Stimulated activated CD8-positive, alpha-beta memory T cell treated with anti-CD3 and anti-CD28 coated beads, Interleukin-7, amount 100 ng/mL, for 1 hour (primary cell): ENCODE measurements at places on chromosomes 5 and 9.
A peak's percentile ranks its signal among the peaks of the same experiment; 100 is the strongest.

GRCh38 chr5:81513982-81514381, 120.0 kb upstream of the ACOT12 start:
- no peak for DNase-seq

DNA sequence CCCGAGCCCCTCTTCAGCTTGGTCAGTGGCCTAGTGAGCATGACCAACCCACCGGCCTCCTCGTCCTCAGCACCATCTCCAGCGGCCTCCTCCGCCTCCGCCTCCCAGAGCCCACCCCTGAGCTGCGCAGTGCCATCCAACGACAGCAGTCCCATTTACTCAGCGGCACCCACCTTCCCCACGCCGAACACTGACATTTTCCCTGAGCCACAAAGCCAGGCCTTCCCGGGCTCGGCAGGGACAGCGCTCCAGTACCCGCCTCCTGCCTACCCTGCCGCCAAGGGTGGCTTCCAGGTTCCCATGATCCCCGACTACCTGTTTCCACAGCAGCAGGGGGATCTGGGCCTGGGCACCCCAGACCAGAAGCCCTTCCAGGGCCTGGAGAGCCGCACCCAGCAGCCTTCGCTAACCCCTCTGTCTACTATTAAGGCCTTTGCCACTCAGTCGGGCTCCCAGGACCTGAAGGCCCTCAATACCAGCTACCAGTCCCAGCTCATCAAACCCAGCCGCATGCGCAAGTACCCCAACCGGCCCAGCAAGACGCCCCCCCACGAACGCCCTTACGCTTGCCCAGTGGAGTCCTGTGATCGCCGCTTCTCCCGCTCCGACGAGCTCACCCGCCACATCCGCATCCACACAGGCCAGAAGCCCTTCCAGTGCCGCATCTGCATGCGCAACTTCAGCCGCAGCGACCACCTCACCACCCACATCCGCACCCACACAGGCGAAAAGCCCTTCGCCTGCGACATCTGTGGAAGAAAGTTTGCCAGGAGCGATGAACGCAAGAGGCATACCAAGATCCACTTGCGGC, 1.8 kb downstream of the EGR1 start:
- peak; percentile 24 for DNase-seq

GRCh38 chr5:149937610-149938009, 7.0 kb downstream of the PDE6A start:
- DNase-seq, result no peak

GRCh38 chr5:23635938-23636337, 128.5 kb downstream of the PRDM9 start:
- no peak for DNase-seq

GRCh38 chr9:134396258-134396742, 70.0 kb downstream of the RXRA start:
- no peak for DNase-seq

GRCh38 chr9:127300886-127301447, 36.4 kb downstream of the GARNL3 start:
- no peak for DNase-seq

GRCh38 chr5:135662061-135662481, 83.3 kb upstream of the CXCL14 start:
- DNase-seq, result no peak

GRCh38 chr9:129394061-129394885, 216.2 kb upstream of the IER5L start:
- no peak for DNase-seq

GRCh38 chr9:68437785-68438184, 81.4 kb downstream of the PGM5 start:
- no peak for DNase-seq

- DNase-seq, result no peak
These were observed 103.4 kb upstream of the RAI14 start for GRCh38 chr5:34552686-34553085.

GRCh38 chr5:8700222-8700621, 831.3 kb downstream of the MTRR start:
- no peak for DNase-seq

DNA sequence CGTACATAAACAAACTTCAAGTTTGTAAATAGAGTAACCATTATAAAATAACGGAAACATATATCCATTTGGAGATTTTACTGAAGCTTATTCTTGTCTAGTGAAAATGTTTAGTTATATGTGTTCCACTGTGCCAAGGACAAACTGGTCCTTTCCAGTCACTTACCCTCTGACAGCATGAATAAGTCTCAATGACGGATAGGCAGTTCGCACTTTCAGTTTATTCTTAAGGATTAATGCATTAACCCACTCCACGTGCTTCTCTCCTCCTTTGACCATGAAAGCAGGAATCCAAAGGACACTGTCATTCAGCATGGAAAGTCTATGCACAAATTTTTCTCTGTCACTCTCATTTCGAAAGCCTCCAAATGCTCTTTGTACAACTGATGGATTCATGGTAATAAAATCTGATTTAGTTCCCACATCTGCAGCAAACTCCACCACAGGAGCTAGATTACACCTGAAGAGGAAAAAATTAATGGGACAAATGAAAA, 47.1 kb downstream of the ST8SIA4 start:
- no peak for DNase-seq

DNA sequence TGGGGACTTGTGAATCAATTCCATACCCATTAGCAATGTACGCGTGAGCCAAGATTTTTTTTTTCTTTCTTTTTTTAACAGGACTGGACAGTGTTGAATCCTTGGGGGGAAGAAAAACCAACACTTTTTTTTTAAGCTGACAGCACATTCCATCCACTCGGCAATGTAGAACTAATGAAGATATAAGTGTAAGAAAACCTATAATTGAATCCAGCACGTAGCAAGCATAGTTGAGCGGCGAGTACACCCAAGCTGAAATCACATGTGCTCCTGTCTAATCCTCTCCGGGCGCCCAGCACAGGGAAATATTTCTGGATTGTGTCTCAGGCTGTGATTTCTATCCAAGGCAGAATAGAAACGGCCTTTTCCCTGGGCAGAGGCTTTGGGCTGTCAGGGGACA, 118.2 kb downstream of the BOD1 start:
- DNase-seq, result no peak

GRCh38 chr9:21615446-21615845, 133.3 kb upstream of the IFNE start:
- DNase-seq, result no peak

GRCh38 chr9:79945016-79945415, 373.3 kb downstream of the TLE4 start:
- no peak for DNase-seq

- no peak for DNase-seq
These were observed 92.7 kb downstream of the HRH2 start for GRCh38 chr5:175750511-175750931.

GRCh38 chr9:38048316-38048969, 20.6 kb downstream of the SHB start:
- no peak for DNase-seq

DNA sequence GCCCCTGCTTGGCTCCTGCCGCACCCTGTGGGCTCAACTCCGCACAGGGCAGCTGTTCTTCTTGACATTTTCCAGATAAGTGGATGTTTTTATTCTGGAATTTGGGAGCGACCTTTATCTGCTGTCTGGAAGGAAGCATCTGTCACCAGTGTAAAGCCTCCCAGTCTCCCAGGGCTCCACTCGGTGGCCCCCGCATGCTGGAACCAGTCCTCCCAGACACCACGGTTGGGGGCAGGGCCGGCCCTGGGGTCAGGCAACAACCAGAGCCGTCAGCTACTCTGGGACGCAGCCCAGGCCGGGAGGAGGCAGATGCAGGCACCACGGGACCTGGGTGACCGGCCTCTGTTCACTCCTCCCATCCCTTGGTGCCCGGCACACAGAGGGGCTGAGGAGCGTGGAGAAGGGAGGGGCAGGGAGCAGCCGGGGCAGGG, 92.8 kb upstream of the ADAMTS2 start:
- DNase-seq, result no peak

DNA sequence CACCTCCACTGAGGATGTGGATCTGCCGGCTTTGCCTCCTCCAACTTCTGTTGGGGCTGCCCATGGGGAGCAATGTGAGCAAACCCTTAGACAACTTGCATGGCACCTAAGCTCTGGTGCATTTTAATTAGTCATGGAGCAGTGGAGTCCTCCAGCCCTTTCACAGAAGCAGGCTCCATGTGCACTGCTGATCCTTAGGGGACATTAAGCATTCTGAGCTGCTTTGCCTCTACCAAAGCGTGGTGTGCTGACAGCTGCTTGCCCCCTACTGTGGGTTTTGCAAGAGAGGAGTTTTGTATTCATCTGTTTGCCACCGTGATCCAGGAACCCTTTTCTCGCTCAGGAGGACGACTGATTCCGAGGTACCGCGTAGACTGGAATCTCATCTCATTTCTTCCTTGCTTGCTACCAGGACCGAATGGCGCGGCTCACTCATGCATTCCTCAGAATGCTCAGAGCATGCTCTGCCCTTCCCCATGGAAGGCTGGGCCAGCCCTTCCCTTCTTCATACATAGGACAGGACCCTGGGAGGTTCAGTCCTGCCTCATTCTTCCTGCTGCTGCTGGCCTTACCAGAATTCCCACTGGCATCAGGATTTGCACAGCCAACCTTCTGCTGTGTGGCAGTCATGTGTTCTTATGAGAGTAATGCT, 432.5 kb downstream of the GADD45G start:
- no peak for DNase-seq

DNA sequence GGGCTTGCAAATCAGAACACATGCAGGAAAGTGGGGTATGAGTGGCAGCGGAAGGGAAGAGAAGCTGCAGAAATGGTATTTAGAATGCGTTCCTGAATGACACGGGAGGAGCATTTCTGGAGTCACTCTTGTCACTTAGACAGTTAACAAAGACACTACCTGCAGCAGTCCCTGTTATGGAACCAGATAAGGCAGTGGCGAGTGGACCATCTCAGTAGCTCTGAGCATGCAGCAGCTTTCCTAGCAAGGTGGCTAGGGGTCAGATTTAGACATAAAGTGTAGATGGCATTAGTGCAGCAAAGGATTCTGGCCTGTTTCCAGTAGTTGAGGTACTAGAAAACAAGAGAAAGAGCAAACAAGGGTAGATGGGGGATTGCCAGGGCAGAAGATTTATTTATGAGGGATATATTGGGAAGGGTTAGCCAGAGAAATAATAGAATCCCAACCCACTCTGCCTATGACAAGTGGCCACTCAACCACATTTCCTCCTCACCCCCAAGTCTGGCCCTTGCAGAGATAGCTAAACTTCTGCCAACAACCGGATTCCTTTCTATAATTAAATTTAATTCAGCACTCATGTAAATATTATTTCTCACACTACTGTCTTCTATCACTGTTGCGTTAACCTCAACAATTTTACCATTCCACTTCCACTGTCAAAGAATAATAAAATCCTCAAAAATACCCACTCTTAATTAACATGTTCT, 201.6 kb downstream of the DCP2 start:
- DNase-seq, result no peak

GRCh38 chr5:93280518-93280917, 300.5 kb downstream of the NR2F1-AS1 start:
- DNase-seq, result no peak

DNA sequence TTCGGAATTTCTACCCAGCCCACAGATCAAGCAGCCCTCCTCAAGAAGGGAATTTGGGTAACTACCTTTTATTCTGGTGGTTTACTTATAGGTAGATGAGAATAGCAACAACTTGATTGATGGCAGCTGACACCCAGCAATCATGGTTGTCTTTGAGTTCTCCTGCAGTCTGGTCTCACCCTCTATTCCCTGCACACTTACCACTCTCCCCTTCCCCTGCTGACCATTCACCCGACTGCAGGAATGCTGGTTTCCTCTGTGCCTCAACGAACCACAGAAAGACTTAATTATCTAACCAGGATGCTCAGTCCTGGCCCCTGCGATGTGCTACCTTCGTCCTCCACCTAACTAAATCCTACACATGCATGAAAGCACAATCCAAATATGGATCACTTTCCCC, 243.0 kb downstream of the RFK start:
- DNase-seq, result no peak

- no peak for DNase-seq
These were observed 449.5 kb downstream of the AGTPBP1 start for GRCh38 chr9:85292261-85292660.

DNA sequence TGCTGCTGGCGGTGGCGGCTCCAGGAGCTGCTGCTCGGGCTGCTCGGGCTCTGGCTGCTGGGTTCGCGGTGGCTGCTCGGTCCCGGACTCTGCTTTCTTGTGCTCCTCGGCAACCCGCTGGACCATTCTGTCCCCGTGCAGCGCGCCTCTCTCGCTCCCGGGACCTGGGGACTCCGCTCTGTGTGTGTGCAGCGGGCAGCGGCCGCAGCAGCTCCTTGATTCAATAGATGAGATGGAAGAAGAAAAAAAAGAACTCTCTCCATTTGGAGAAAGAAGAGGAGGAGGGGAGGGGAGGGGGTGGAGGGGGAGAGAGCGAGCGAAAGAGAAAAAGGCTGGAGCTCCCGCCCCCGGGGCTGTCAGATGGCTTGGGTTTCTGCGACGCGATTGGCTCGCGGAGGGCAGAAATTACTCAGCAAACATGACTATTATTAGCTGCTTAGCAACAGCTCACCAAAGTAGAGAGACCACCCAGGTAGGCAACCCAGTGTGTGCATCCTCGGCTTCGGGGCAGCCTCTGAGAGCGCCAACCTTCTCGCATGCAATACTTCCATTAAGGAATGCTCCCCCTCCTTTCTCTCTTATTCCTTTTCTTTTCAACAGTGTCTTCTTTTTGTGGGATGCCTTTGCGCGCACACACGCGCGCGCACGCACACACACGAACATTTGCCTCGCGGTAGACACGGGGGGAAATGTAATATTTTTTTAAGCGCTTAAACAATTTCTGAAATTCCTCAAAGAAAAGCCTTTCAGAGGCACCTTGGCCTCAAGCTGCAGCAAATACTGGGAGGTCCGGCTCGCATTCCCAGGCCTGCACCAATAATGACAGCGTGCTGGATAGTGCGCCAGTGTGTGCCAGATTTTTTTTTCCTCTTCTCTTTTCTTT, 7.6 kb downstream of the PTCH1 start:
- no peak for DNase-seq

GRCh38 chr5:88813805-88814575, 69.0 kb downstream of the MEF2C start:
- DNase-seq, result no peak

- no peak for DNase-seq
These were observed 144.4 kb upstream of the IRX2 start for GRCh38 chr5:2895876-2896275.

DNA sequence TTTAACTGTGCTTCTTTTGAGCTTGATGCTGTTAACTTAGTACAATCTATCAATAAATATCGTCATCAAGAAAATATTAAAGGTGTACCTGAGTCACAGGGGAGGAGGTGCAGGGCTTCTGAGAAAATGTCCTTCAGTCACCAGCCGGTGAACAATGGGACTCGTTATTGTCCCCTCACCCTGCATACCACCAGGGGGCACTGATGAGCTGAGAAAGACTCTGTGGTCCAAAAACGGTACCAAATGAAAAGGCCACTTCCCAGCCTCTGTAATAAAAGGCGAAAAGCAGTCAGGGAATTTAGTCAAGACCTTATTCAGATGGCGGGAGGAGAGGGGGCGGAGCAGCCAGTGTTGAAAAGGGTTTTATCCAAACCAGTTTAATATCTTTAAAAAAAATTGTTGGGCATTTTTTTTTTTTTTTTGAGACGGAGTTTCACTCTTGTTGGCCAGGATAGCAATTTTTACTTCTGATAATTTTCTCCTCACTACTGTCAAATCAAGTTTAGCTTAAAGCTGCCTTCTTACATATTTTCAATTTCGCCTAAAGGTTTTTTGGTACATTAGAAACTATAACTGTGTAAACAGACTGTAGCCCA, 271.9 kb upstream of the ADAMTS16 start:
- DNase-seq, result no peak
